ENCODE measurements at places on chromosomes 4 and X. TPM values are rescaled to one million over a fixed set of nuclear protein-coding genes. Genes with fewer than 3 reads are reported as not detected.

DNA sequence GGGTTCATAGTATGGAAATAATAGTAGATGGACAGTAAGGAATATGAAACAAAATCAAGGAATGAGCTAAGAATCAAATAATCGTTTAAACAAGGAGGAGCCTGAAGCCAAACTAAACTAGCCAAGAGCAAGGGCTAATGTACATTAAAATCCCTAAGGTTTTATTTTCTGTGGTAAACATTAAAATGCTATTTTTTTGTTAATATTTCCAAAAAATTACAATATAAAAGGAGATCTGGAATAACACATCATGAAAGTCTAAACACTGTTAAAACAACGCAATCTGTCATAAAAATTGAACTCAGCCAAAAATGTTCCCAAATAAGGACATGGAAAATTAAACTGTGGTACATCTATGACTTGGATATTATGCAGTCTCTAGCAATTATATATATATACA lies 188.2 kb downstream of the RNF150 start:
- DNase-seq, result no peak

DNA sequence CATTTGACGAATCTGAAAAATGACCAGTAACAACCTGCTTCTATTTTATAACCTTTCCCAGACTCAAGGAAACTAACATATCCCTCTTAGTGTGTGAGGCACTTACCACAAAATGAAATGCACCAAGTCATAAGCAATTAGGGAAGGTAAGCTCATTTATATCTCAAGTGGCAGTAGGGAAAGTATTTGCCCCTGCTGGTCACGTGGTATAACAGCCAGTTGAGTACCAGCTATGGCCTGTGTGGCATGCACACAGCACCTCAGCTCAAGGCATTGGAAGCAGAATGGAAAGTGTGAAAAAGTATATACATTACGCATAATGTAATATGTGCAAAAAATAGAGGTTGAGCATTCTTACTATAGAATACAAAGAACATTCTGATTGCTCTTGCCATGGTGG lies 178.3 kb upstream of the GYPA start:
- no peak for DNase-seq

DNA sequence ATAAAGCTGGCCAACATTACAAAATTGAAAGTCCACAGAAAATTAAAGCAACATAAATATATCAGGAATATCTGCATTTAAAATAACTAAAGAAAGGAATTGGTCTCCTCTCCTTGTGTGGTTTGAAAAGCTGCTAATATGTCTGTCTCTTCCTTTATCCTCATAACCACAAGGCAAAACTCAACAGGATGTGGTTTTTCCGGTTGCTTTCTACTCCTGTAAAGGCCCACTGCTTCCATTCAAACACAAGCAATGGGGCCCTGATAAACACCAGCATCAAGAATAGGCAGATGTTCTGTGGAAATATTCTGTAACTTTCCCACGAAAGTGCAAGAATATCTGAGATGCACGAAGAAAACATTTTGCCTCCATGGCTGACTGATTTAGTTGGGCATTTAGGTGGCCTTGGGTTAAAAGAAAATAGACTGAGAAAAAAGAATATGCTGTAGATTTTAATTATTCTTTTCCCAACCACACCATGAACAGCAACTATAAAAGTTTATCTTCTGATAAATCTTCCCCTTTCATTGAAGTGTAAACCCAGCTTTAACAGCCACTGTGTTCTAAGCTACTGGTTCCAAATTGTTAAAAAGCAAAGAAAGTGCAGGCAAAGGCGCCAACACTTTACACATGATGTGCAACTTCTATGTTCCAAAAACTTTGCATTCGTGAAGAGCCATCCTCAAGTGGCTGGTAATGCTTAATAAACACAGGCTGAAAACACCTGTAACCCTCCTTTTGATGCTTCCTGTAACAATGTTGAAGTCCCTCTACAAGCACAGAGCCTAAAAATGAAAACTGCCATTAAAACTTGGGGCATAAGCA lies 50.5 kb upstream of the NDST3 start:
- peak; percentile 37 for DNase-seq

Gene RIBC1
- 0.23 TPM for polyA plus RNA-seq

DNA sequence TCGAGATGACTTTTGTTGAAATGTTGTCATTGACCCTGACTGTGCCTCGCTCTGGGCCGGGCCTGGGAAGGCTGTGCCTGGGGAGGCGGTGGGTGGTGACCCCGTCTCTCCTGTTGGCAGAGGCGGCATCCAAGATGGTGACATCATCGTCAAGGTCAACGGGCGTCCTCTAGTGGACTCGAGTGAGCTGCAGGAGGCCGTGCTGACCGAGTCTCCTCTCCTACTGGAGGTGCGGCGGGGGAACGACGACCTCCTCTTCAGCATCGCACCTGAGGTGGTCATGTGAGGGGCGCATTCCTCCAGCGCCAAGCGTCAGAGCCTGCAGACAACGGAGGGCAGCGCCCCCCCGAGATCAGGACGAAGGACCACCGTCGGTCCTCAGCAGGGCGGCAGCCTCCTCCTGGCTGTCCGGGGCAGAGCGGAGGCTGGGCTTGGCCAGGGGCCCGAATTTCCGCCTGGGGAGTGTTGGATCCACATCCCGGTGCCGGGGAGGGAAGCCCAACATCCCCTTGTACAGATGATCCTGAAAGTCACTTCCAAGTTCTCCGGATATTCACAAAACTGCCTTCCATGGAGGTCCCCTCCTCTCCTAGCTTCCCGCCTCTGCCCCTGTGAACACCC lies 36.4 kb downstream of the HTRA3 start:
- no peak for DNase-seq

DNA sequence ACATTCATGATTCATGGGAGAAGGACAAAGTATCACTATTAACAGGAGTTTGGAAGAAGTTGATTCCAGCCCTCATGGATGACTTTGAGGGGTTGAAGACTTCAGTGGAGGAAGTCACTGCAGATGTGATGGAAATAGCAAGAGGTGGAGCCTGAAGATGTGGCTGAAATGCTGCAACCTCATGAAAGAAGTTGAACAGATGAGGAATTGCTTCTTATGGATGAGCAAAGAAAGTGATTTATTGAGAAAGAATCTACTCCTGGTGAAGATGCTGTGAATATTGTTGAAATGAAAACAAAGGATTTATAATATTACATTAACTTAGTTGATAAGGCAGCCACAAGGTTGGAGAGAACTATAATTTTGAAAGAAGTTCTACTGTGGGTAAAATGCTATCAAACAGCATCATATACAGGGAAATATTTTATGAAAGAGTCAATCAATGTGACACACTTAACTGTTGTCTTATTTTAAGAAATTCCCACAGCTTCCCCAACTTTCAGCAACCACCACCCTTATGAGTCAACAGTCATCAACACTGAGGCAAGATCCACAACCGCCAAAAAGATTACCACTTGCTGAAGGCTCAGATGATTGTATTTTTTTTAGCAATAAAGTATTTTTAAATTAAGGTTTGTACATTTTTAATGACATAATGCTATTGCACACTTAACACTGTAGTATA lies 302.6 kb downstream of the CBLL2 start:
- DNase-seq, result peak; percentile 65

- DNase-seq, result no peak
These were observed 38.6 kb downstream of the TMEM150C start for GRCh38 chr4:82523179-82523578.

Gene RADX
- polyA plus RNA-seq, result 2.8 TPM

DNA sequence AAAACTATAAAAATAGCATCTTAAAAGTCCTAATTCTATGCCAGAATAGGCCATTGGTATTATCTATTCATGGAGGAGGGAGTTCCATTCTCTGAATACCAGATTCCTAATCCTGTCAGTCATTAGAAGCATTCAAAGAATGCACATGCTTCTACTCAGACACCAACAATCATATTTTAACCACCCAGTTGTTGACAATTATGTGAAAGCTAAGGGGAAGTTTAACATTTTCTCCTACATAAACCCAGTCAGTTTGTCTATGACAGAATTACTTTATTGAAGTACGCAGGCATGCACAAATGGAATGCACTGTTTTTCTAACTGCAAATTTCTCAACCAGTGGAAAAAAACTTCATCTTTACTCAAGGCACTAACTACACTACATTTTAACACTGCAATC lies 69.6 kb upstream of the MTNR1A start:
- DNase-seq, result no peak

DNA sequence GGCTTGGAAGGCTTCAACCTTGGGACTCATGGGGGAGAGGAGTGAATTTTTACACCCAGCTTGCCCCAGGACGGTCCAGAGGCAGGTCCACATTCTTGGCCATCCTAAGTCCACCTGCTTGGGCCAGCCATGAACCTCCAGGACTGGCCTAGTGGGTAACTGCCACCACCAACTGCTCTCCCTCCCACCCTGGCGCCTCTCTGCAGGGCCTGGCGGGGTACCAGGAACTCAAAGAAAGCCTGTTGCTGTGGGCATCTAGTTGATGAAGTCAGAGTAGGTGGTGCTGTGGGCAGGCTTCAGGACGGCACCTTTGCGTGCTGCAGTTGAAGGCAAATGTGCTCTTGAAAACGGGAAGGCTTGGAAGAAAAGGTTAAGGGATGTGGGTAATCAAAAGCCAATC lies 12.0 kb downstream of the BCOR start:
- no peak for DNase-seq

GRCh38 chrX:48597353-48598264 lies at the start of gene WDR13:
Gene WDR13, plus strand, starts transcription at chrX:48597492. Its CDS starts 505 bp downstream, at chrX:48597997.
- peak; percentile 87 for DNase-seq

Gene PRR32
- polyA plus RNA-seq, result not detected

DNA sequence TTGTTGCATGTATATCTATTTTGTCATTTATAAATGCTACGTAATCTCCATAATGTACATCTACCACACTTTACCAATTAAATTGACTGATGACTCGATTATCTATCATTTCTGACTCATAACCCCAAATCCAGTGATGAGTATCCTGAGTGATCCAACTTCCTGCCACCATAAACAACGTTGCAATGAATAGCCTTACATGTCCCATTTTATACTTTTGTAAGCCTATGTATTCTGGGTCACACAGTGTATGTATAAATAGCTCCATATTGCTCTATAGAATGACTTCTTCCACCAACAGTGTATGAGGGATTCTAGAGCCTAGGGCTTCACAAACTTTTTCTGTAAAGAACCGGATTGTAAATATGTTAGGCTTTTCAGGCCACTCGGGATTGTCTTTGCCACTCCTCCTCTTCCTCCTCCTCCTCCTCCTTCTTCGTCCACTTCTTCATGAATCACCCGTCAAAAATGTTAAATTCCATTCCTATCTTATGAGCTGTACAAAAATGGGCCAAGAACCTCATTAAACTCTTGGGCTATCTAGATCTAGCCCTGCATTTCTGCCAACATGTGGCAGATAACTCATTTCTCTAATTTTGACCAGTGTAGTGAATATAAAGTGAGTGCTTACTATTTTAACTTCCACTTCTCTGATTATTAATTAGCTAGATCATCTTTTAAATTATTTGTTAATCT lies 672.2 kb upstream of the AMOT start:
- DNase-seq, result peak; percentile 62

Gene AKAP4
- not detected for polyA plus RNA-seq

Gene DUSP9
- polyA plus RNA-seq, result 0.59 TPM

- DNase-seq, result no peak
These were observed 780.4 kb upstream of the MAGEB2 start for GRCh38 chrX:29434939-29435338.

DNA sequence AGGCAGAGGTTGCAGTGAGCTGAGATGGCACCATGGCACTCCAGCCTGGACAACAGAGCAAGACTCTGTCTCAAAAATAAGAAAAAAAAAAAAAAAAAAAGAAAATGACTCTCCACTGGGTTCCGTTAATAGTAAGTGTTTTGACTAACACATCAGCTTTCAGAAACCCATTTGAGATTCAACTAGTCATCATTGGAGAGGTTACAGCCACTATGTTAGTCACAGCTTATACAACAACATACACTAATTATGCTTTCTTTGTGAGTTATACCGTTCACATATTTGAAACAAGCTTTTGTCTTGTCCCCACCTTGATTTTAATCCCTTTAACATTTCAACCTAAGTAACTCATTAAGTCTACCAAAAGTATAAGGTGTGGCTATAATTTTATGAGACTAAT lies 48.2 kb downstream of the HADH start:
- DNase-seq, result no peak

DNA sequence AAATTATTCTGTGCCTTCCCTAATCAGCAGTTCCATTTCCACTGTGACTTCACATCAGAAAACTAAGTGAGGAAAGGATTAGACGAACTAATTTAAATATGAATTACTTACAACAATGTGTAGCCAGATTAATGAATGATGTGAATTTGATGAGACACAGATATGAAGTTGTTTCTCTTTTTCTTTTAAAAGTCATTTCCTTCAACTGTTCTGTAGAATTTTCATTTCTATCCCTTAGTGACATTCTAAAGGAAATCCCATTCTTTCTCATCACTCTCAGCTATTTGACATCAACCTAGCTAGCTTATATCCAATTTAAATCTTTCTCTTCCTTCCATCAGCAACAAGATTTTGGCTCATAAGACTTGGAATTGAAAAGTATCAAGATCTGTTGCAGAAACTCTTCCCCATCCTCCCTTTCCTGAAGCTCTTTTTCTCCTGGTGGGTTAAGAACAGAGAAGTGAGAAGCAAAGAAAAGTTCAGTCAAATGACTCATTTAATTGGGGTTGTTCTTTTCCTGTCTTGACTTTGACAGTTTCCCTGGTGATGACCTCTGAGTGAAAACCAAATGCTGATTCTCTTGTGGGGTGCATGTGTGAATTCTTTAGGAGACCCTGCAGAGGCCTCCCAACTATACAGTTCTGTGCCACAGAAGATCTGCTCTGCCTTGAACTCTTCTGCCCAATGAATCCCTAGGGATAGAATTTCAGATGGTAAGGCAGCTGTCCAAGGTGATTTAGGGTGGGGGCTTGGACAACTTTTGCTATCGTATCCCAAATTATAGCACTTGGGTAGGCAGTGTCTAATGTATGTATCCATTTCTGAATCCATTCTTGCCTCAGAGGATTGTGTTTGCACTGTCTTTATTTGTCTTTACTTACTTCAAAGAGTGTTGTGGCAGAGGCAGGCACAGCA lies 232.5 kb upstream of the GPRIN3 start:
- no peak for DNase-seq

DNA sequence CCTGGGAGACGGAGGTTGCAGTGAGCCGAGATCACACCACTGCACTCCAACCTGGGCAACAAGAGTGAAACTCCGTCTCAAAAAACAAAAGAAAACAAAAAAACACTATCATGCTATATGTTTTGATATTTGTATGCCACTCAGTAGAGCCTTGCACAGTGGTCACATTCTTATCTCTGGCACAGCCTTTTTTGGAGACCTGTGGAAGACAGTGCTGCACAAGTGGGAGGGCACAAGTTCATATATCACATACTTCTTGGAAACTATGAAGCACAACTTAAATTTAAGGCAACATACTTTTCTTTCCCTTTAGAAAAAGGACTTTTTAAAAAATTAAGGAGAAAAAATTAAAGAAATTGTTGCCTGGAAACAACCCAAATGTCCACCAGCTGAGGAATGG lies 14.4 kb upstream of the S100G start:
- DNase-seq, result no peak

GRCh38 chr4:649751-650310 lies 24.2 kb downstream of the ATP5ME start:
- no peak for DNase-seq

Gene FGF5
- polyA plus RNA-seq, result 3.9 TPM

Gene DGAT2L6
- polyA plus RNA-seq, result not detected

All from mammary epithelial cell (primary cell).